ENCODE measurements at places on chromosomes 7 and 10. TPM values are rescaled to one million over a fixed set of nuclear protein-coding genes. Genes with fewer than 3 reads are reported as not detected.
A peak's percentile ranks its signal among the peaks of the same experiment; 100 is the strongest.

DNA sequence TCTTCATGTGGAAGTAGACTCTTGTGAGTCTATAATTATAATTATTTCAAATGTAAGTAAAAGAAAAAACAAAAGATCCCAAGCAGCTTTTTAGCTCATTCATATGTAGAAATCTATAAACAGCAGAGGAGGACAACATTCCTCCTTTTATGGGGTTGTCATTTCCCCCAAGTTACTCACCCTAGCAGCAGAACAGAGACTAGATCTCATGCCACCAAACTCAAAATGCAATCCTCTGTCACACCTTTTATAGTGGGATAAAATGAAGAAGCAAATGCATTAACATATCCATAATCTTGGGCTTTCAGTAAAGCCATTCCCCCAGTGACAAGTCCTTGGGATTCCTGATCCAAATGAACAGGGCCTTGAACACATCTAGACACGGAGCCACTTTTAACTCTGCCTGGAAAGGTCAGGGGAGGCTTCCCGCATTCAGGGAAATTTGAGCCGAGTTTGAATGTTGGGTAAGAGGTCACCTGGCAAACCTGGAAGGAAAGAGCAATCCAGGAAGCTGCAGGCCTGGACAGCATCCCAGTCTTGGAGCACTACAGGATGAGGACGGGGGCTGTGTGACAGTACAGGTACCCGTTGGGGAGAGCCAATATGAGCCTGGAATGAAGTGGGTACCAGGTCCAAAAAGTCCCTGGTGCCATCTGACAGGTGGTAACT is 76.4 kb downstream of the DOCK4 start:
- H3K4me1 ChIP-seq = no peaks in the 10 kb centered on the region
- no peak overlapping the region for H3K27ac ChIP-seq

- DNase-seq = no peak
- H3K27me3 ChIP-seq = no peaks in the 10 kb centered on the region
- H3K4me3 ChIP-seq = no peak overlapping the region
Observed at GRCh38 chr7:129462420-129462819, 28.2 kb downstream of the STRIP2 start.

- H3K4me3 ChIP-seq = peak overlapping the region; percentile 85
- H3K27me3 ChIP-seq = no peaks in the 10 kb centered on the region
- peaks cover 31% of the 10 kb centered on the region for H3K4me1 ChIP-seq
- H3K36me3 ChIP-seq = peaks cover 59% of the 10 kb centered on the region
- DNase-seq = no peak
Observed at GRCh38 chr10:79349072-79349491, 1.8 kb downstream of the PPIF start.

DNA sequence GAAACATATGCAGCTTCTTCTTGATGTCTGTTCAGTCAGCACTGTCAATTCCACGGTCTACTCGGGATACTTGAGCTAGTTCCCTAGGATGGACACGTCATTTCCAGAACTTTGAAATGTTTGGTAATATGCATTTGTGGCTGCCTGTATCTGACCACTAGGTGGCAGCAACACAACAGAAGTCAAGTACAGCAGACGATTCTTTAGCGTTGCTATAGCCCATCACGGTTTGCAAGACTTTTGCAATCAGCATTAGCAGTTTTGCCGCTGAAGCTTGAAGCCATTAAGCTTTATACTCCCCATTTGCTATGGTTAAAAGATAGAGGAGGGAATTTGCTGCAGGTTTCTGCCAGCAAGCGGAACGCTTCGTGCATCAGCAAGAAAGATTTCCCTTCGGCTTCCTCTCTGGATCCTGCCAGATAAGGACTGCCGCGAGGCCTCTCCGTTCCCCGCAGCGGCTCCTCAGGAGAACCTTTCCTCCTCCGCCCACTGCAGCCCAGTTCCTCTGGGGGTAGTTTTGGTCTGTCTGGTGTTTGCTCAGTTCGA is 63.5 kb downstream of the ABCC2 start:
- H3K36me3 ChIP-seq = no peaks in the 10 kb centered on the region
- DNase-seq = peak; percentile 81
- H3K27ac ChIP-seq = no peak overlapping the region
- no peaks in the 10 kb centered on the region for H3K27me3 ChIP-seq

GRCh38 chr7:631964-632830 is 94.3 kb upstream of the DNAAF5 start:
- H3K36me3 ChIP-seq = peaks cover 6% of the 10 kb centered on the region
- peaks cover 4% of the 10 kb centered on the region for H3K4me1 ChIP-seq
- H3K27me3 ChIP-seq = no peaks in the 10 kb centered on the region
- H3K27ac ChIP-seq = no peak overlapping the region

DNA sequence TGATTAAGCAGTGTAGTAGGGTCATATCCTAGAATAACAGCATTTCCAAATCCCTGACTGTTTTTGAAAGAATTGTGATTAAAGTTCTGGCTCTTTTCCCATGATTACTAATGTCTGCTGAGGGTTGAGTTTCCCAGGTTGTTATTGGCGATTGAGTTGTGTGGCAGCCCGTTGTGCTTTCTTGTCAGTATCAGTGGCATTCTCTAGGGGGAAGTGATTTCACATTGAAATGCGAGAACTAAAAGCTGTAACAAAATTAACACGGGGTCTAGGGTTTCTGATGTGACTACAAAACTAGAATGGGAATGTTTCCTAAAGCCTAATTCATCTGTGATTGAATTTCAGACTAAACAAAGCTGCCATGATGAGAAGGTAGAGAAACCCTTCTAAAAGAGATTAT is 349.4 kb downstream of the EXOC4 start:
- no peaks in the 10 kb centered on the region for H3K4me1 ChIP-seq
- H3K27ac ChIP-seq = no peak overlapping the region
- no peak overlapping the region for H3K4me3 ChIP-seq
- H3K27me3 ChIP-seq = no peaks in the 10 kb centered on the region
- no peaks in the 10 kb centered on the region for H3K36me3 ChIP-seq

DNA sequence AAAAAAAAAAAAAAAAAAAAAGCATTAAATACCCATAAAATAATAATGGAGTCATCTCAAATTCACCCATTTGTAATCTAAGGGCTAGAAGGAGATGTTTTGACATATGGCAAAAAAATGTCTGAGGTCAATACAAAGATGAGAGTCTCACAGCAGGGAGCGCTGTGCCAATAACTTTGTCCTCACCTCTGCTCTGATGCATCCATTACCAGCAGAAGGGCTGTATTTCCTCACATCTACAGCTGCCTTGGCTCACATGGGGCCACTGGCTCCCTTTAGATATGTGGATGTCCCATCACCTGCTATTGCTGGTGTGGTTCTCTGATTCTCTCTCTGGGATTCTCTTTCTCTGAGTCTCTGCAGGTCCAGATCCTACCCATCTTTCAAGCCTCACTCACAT is 90.3 kb upstream of the FAM133B start:
- peaks cover 50% of the 10 kb centered on the region for H3K36me3 ChIP-seq
- H3K4me1 ChIP-seq = peaks cover 62% of the 10 kb centered on the region
- H3K4me3 ChIP-seq = no peak overlapping the region
- no peaks in the 10 kb centered on the region for H3K27me3 ChIP-seq
- H3K27ac ChIP-seq = no peak overlapping the region

DNA sequence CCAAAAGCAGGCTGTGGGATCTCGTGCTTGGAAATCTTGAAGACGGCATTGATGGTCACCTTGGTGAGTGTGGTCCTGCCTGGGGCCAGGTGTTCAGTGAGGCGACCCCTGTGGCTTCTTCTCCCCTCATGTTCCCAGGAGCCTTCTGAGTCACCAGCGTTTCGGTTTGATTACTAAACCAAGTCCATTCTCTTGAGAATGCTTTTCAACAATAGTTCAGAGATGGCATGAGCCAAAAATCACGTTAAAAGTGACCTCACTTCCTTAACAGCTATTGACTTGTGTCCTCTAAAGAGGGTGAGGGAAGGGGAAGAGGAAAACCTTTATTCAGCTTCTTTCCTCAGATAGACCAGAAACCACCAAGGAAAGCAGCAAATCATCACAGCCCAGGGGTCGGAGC is 315.2 kb downstream of the GATA3 start:
- no peak for DNase-seq
- peaks cover 25% of the 10 kb centered on the region for H3K4me1 ChIP-seq
- no peaks in the 10 kb centered on the region for H3K27me3 ChIP-seq
- H3K4me3 ChIP-seq = no peak overlapping the region
- peaks cover 2% of the 10 kb centered on the region for H3K36me3 ChIP-seq

GRCh38 chr7:35550831-35551230 is 144.1 kb downstream of the HERPUD2 start:
- no peak overlapping the region for H3K4me3 ChIP-seq
- no peak for DNase-seq
- peaks cover 5% of the 10 kb centered on the region for H3K27me3 ChIP-seq
- H3K27ac ChIP-seq = no peak overlapping the region

GRCh38 chr7:47352394-47352968 is 229.4 kb downstream of the TNS3 start:
- no peak for DNase-seq
- no peak overlapping the region for H3K4me3 ChIP-seq
- no peak overlapping the region for H3K27ac ChIP-seq
- peaks cover 2% of the 10 kb centered on the region for H3K27me3 ChIP-seq
- H3K4me1 ChIP-seq = no peaks in the 10 kb centered on the region

DNA sequence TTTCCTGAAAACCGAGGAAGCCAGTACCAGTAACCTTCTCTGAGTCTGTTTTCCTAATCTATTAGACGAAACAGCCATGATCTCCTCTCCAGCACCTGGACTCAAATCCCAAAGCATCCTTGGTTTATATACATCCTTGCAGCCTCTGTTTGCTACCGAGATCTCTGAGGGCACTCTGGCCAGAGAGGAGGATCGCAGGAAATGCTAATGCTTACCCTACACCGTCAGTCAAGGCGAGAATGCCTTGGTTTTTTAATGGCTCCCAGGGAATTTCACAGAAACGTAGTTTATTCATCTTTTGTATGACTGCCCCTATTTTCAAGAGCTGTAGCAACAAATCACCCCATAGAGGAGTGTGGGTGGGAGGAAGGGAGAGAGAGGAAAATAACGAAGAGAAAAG is 91.5 kb upstream of the CALN1 start:
- H3K27ac ChIP-seq = no peak overlapping the region
- H3K36me3 ChIP-seq = no peaks in the 10 kb centered on the region
- no peak overlapping the region for H3K4me3 ChIP-seq
- H3K27me3 ChIP-seq = no peaks in the 10 kb centered on the region

- no peak overlapping the region for H3K4me3 ChIP-seq
- peaks cover 4% of the 10 kb centered on the region for H3K36me3 ChIP-seq
- no peak overlapping the region for H3K27ac ChIP-seq
- no peaks in the 10 kb centered on the region for H3K27me3 ChIP-seq
Observed at GRCh38 chr7:128075242-128076095, 44.2 kb upstream of the LRRC4 start.

- H3K36me3 ChIP-seq = peaks cover 7% of the 10 kb centered on the region
- no peak for DNase-seq
- no peak overlapping the region for H3K4me3 ChIP-seq
- H3K4me1 ChIP-seq = no peaks in the 10 kb centered on the region
Observed at GRCh38 chr10:100977436-100977835, 8.1 kb downstream of the SEMA4G start.

DNA sequence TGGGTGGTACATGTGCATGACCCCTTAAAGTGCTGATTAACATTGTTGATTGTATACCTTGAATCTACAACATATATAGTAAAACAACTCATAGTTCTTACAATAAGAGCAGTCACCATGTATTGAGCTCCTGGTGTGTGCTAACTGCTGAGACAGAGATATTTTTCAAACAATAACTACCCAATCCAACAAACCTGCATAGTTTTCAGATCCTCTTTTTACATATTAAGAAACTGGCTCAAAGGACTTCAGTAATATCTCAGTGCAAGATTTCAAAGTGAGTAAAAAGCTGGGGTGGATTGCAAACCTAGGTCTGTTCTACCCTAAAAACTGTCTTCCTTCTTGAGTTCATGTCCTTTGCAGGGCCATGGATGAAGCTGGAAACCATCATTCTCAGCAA is 272.2 kb downstream of the SNX13 start:
- peaks cover 3% of the 10 kb centered on the region for H3K27me3 ChIP-seq
- no peaks in the 10 kb centered on the region for H3K4me1 ChIP-seq
- no peak for DNase-seq
- H3K27ac ChIP-seq = no peak overlapping the region
- H3K36me3 ChIP-seq = no peaks in the 10 kb centered on the region

- H3K27ac ChIP-seq = no peak overlapping the region
- H3K36me3 ChIP-seq = peaks cover 20% of the 10 kb centered on the region
- peaks cover 5% of the 10 kb centered on the region for H3K27me3 ChIP-seq
- no peak overlapping the region for H3K4me3 ChIP-seq
- H3K4me1 ChIP-seq = peaks cover 16% of the 10 kb centered on the region
- no peak for DNase-seq
Observed at GRCh38 chr10:3065622-3066021, 1.7 kb upstream of the PFKP start.

DNA sequence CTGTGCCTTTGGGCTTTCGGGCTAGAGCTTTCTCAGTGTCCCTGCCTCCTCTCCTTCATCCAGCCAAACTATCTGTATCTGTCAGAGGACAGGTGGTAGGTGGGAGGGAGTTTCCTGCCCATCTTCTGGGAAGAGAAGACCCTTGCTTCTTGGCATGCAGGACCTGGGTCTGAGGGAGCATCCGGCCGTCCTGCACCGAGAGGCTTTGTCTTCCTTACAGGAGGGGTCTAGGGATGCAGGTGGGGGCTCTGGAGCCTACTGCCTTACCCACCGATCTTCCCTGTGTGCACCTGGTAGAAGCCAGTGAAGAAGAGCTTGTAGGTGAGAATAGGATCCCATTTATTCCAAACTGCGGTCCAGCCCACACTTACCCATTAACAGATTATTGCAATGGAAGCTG is 5.8 kb upstream of the KLF6 start:
- H3K36me3 ChIP-seq = peaks cover 7% of the 10 kb centered on the region
- no peak overlapping the region for H3K27ac ChIP-seq
- DNase-seq = no peak
- H3K4me3 ChIP-seq = no peak overlapping the region
- no peaks in the 10 kb centered on the region for H3K27me3 ChIP-seq

DNA sequence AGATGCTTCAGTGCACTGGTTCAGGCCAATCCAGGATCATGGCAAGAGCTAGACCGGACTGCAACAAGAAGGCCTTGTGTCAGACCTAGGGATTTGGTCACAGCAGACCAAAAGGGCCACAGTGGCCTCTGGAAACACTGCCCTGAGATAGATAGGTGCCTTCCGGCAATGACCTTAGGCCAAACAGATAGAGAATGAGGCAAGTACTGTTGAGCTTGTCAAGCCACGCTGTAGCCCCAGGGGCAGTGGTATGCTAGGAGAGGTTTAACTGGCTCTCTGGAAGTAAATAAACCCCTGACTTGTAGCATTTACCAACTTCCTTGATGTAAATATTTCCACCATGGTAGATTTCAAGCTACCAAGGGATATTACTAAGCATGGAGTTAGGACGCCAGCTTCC is 197.5 kb downstream of the GRID1 start:
- H3K27me3 ChIP-seq = no peaks in the 10 kb centered on the region
- no peaks in the 10 kb centered on the region for H3K4me1 ChIP-seq
- no peaks in the 10 kb centered on the region for H3K36me3 ChIP-seq
- DNase-seq = no peak
- no peak overlapping the region for H3K4me3 ChIP-seq

- no peaks in the 10 kb centered on the region for H3K27me3 ChIP-seq
- H3K4me3 ChIP-seq = no peak overlapping the region
- no peak for DNase-seq
- no peaks in the 10 kb centered on the region for H3K36me3 ChIP-seq
Observed at GRCh38 chr10:62165803-62166202, 102.8 kb downstream of the RTKN2 start.

Gene TWIST1
- 1.2 TPM for total RNA-seq

Gene MRPS24
- 149 TPM for total RNA-seq

Gene OR13A1
- total RNA-seq = not detected

Gene NPSR1
- total RNA-seq = not detected

Gene LRIT1
- total RNA-seq = not detected

Gene TFEC
- total RNA-seq = not detected

All from activated CD4-positive, alpha-beta T cell treated with anti-CD3 and anti-CD28 coated beads for 36 hours (primary cell).